ENCODE measurements at places on chromosomes 1 and 21.

DNA sequence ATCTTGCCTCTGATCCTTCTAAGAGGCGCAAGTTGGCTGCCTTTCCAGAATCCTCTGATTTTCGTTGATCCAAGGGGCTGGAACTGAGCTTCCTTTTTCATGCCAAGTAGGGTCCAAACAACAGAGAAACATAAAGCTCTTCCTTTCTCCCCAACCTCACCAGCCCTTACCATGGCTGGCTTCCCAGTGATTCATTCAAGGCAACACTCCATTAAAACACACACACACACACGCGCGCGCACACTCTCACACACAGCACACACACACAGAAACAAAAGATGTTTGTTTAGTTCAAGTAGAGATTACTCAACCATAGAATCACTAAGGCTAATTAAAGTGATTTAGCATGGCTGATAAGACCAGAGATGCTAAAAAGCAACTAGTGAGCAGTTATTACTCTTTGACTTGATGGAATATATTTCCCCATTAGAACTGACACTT, 13.0 kb upstream of the GUCA2A start:
- peak; percentile 45 for DNase-seq

DNA sequence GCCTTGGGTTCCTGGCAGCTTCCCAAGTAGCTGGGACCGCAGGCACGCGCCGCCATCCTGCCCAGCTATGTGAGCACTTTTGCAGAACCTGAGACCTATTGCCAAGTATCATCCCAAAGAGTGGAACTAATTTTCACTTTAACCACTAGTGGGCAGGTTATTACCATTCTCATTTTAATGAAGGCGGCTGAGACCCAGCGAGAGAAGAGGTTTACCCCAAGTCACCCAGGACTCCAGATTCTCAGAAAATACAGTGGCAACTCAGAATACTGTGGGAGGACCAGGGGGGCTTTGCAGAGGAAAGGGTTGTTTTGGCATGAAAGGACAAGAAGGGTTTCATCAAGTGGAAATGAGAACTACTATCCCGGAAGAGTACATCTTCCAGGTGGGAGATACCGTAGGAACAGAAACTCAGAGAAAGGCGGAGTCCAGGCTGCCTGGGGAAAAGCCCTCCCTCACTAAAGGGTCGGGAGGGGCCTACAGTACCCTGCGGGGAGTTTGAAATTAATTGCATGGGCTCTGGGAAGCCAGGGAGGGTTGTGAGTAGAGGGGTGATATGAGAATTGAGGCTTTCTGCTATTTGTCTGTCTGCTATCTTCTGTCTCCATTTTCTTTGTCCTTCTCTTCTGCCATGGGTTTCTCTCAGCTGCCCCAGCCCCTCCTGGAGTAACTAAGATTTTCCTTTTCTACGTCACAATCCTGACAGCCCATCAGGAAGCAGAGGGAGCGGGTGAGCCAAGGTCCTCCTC, 7.2 kb upstream of the SEMA4A start:
- no peak for DNase-seq

GRCh38 chr1:25099343-25099951, 132.9 kb downstream of the SYF2 start:
- no peak for DNase-seq

- DNase-seq: no peak
Observed at GRCh38 chr1:238161955-238162354, 271.2 kb upstream of the ZP4 start.

- DNase-seq: no peak
Observed at GRCh38 chr1:151994956-151995355, 1.3 kb upstream of the S100A10 start.

DNA sequence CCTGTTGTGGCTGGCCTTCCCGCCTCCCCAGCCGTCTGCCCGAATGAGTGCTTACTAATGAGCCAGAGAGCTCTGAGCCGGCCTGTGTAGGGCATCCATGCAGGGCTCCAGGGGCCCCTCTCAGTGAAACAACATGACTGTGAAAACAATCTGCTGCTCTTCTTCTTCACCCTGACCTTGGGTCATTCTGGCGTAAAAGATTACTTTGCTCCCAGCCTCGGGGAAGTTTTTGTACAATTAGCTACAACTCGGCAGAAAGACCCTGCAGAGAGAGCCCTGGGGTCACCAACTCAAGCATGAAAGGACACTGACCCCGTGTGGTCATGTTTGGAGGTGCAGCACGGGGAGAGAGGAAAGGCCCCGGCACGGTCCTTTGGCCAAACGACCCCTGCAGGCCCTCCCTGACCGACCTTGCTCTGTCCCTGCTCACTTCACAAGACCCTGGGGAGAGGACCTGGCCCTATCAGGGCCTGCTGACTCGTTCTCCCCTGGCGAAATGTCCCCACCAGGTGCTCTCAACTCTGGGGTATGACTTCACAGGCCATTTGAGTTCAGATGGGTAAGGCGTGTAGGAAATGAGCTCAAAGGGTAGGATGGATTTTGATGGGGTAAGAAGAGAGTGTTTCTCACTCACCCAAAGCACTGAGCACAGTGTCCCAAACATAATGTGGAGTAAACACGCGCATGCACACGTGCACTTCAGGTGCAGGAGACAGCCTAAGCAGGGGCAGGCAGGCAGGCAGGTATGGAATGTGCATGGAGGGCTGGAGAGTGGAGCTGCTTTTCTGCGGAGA, 22.9 kb upstream of the FAM20B start:
- peak; percentile 79 for DNase-seq

- no peak for DNase-seq
Observed at GRCh38 chr1:2088458-2088857, 38.2 kb downstream of the PRKCZ start.

GRCh38 chr1:115144176-115144575, 54.9 kb upstream of the TSPAN2 start:
- DNase-seq: no peak

DNA sequence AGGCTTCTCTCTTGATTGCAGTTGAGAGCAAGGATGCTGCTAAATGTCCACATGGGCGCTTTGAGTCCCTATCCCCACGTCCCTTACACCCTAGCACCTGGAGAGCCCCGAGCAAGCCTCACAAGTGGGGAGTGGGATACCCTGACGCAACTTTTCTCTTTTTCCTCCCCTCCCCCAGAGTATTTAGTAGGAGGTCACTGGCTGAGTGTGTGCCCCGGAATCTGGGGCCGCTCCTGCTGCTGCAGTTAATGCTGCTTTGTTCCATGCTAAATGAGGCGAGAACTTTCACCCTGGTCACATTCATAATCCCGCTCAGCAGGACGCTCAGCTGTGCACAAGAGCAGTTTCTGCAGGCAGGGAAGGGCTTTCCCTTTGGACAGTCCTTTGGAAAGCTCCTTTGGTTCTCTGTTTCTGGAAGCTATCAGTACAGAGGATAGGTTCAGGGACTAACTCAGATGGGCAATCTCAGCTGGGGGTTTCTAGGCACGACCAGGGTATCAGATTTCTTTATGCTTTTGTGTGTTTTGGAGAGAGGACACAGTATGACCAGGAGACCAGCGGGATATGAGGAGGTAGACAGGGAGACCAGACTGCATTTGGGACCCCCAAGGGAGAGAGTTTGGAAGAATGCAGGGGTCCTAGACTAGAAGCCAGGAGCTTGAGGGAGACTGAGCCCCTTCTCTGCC, 75.9 kb downstream of the NOS1AP start:
- DNase-seq: no peak

GRCh38 chr1:223717695-223718363, 5.5 kb downstream of the CAPN2 start:
- peak; percentile 6 for DNase-seq

GRCh38 chr1:188584119-188584518, 1755.4 kb downstream of the PLA2G4A start:
- no peak for DNase-seq

- peak; percentile 95 for DNase-seq
Observed at GRCh38 chr1:182962554-182963115, 9.7 kb upstream of the SHCBP1L start.

GRCh38 chr1:161779393-161779792, 13.3 kb downstream of the ATF6 start:
- no peak for DNase-seq

GRCh38 chr1:219380463-219380862, 206.8 kb downstream of the LYPLAL1 start:
- no peak for DNase-seq

- DNase-seq: no peak
Observed at GRCh38 chr1:19043579-19044443, 87.3 kb upstream of the IFFO2 start.

DNA sequence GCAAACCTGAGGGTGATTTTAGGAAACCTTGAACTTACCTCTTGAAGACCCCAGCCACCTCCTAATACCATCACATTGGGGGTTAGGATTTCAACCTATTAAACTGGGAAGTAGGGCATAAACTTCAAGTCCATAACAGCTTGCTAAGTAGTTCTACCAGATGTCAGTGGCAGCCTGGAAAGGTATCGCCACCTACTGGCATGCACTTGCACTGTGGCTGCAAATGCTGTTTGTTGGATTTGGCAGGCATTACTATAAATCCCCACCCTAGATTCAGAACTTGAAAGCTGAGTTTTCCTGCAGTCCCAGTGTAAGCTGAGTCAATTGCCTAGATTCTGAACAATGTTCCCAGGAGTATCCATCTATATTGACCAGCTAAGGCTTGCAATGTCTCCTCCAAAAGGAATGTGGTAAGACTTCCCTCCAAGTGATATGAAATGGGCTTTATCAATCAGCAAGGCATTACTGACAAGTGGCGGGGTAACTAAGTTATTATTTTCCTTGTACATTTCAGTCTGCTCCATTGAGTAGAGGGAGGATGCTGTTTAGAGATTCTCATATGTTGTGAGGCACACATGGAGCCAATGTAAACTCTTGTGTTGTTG, 474.5 kb downstream of the PTPRC start:
- DNase-seq: peak; percentile 23

- DNase-seq: no peak
Observed at GRCh38 chr21:35225573-35225972, 176.5 kb upstream of the RUNX1 start.

Measured in posterior cingulate gyrus (tissue), 11 donors.